ENCODE measurements at places on chromosomes 6 and 20. TPM values are rescaled to one million over a fixed set of nuclear protein-coding genes. Genes with fewer than 3 reads are reported as not detected.
A peak's percentile ranks its signal among the peaks of the same experiment; 100 is the strongest.

DNA sequence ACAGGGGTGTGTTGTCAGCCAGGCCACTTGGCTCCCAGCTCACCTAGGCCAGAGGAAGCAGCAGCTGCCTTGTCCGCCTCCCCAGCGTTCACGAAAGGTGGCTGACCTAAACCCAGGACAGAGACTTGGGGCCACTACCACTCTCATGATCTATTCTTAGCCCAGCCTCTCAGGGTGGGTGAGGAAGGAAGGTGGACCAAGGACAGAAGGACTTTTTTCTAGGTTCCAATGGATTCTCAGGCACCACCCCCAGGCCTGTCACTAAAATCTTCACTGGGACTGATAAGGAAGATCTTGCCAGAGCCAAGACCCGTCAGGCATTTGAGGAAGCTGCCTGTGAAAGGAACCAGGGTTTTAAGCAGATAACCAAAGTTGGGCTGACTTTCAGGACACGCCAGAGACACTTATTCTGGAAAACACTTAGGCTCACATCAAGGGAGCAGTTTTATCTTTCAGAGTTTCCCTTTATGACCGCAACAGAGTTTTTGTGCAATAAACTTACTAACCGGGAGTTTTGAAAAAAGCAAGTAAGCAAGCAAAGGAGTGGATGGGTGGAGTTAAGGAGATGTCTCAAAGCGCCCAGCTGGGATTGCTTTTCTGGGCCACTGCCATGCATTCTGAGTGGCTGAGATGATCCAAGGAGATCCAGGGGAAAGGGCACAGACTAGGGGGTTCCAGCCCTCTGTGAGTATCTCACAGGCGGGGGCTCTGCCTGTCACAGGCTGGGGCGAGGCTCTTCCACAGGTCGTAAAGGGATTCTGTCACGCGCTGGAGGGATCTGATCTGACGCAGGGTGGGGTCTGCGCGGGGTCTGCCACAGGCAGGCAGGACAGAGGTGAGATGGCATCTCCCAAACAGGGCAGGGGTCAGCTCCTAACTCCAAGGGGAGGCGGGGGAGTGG, 989 bp downstream of the FITM2 start:
- peak; percentile 68 for DNase-seq

- peak; percentile 86 for DNase-seq
Measured at GRCh38 chr6:32047855-32048766, 9.9 kb downstream of the CYP21A2 start.

DNA sequence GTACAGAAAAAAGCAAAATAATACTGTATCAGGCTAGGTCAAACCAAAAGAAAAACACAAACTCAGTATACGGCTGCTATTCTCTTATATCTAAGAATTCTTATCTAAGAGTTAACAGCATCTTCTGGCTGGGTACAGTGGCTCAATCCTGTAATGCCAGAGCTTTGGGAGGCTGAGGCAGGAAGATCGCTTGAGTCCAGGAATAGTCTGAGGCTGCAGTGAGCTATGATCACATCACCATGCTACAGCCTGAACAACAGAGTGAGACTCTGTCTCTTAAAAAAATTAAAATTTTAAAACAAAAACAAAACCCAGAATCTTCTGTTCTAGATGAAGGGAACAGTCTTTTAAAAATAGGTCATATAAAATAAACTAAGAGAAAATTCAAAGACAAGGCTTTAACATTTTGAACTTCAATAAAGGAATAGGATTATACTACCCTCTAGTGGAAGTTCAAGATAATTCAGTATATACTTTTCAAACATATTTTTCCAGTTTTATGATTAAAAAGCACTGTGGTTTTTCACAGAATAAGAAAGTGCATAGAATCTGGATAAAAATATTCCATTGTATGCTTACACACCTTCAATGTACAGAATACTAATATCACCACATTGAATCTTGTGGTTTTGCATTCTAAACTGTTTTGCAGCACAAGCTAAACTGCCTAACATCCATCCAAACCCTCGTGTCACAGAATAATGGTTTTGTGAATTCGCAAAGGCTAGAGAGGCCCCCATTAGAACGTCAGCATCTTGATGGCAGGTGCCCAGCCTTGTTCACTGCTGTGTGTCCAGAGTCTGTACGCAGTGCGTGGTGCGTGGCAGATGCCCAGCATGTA, 39.3 kb downstream of the DTNBP1 start:
- no peak for DNase-seq

- no peak for DNase-seq
Measured at GRCh38 chr20:36974660-36975059, 23.2 kb upstream of the SAMHD1 start.

The BPIFA1 gene
- total RNA-seq, result not detected
